ENCODE measurements at places on chromosomes 13 and 19.

GRCh38 chr13:29530901-29531300, 64.6 kb downstream of the SLC7A1 start:
- DNase-seq: no peak

GRCh38 chr19:48639483-48640375, 2.5 kb upstream of the DBP start:
- no peak for DNase-seq

DNA sequence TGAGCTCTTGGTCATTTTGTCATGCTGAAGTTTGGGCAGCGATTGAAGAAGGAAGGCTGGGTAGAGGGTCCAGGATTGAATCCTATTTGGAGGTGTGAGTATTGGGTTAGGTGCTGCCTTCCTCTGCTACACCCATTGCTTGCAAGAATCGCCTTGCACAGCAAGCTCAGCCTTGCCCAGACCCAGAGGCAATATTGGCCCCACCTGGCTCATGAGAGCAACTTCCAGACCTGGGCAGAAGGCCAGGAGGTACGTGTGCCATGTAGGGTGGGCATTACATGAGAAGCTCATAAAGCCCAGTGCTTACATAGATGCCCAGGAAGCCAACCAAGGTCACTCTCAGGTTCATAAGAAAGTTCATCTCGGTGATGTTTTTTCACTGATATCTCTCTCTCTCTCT, 718.0 kb downstream of the EFNB2 start:
- DNase-seq: no peak

DNA sequence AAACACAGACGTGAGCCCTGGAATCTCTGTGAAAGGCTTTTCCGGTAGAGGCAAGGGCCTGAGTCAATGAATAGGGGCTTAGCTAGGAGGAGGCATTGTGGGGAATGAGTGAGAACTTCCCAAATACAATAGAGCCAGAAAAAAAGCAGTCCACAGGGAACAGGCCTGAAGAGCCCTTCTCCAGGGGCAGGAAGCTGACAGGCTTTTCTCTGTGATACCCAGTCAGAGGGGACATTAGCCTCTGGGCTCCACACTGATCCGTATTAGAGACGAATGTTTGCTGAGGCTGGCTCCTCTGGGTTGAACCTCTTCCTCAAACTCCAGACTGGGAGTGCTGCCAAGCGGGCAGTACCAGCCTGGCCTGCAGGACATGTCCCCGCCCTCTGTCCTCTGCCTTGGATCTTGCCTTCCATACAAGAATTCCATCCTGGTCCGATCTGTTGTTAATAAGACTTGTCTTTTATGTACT, 2.3 kb downstream of the DHRS12 start:
- DNase-seq: no peak

DNA sequence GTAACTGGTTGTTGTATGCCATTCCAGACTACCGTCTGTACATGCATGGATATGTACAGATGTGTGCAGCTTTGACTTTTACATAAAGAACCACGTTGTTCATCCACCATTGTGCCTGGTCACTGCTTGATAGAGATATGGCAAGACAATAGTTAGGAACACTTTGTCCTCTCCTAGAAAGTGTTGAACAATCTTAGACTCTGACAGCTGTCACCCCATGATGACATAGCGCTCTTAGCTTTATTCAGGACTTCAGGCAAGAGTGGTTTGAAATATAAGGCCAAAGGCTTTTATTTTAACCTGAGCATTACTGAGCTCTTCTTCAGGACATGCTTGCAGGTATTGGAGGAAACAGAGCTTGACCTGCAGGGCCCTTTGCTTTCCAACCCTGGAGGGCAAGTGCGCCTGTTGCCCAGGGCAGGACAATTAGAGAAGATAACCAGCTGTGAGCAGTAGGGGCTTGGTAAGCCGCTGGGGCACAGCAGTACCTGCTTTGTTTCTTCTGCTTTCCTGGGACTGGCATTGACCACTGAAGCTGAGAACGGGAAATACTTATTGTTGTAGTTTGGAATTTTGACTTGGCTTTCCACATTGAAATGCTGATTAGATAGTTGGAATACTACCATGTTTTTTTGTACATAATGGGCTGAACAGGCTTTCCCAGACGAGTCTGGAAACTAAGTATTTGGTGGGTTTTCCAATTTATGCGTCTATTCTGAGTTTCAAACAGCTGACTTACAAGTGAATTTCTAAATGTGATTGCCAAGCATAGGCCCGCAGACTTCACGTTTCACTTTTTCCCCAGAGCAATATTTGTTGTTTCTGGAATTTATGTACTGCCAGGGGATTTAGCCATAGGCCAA, 51.1 kb downstream of the GARRE1 start:
- no peak for DNase-seq

DNA sequence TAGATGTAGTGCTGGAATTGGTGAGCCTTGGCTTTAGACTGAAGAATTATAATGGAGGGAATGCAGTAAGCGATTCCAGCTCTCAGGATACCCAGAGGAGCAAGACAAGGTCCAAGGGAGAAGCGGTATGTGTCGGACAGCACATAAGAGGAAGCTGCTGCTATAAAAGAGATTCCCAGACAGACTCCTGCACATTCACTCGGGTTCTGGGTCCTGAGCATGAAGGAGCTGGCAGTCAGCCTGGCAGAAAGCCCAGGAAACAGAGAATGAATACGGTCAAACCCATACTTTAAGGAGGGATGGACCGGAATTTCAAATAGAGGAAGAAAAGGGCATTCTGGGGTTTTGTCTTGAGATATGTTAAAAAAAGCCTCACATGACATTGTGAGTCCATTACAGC, 308.3 kb downstream of the DNAJC15 start:
- no peak for DNase-seq

DNA sequence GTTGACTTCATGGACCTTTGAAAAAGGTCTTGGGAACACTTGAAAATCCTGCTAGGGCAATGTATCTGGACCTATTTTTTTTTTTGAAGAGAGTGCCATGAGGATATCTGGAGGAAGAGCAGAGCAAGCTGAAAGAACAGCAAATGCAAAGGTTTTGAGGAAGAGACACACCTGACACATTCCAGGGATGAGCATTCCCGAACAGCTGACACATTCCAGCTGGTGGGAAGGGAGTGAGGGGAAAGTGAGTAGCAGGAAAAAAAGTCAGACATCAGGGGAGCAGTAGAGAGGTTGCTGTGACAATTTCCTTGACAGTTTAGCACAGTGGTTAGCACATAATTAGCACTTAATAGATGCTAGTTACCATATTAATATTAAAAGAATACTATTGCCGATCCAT, 14.7 kb downstream of the DGKH start:
- DNase-seq: no peak

Data from GDM1 (cell line).